ENCODE measurements at places on chromosomes 4 and X.

GRCh38 chrX:107562482-107562881, 65.8 kb upstream of the PRPS1 start:
- no peak for DNase-seq

- no peak for DNase-seq
These were observed 6.3 kb downstream of the PRRG3 start for GRCh38 chrX:151701531-151701930.

GRCh38 chrX:96432647-96433046, 252.0 kb upstream of the DIAPH2 start:
- DNase-seq, result no peak

GRCh38 chr4:111982089-111982488, 163.2 kb upstream of the FAM241A start:
- no peak for DNase-seq

- DNase-seq, result no peak
These were observed 67.8 kb upstream of the ATP6AP2 start for GRCh38 chrX:40513012-40513411.

- DNase-seq, result no peak
These were observed 290.3 kb downstream of the GALNTL6 start for GRCh38 chr4:172103456-172103855.

- no peak for DNase-seq
These were observed 1575.8 kb downstream of the STIM2 start for GRCh38 chr4:28436191-28437080.

DNA sequence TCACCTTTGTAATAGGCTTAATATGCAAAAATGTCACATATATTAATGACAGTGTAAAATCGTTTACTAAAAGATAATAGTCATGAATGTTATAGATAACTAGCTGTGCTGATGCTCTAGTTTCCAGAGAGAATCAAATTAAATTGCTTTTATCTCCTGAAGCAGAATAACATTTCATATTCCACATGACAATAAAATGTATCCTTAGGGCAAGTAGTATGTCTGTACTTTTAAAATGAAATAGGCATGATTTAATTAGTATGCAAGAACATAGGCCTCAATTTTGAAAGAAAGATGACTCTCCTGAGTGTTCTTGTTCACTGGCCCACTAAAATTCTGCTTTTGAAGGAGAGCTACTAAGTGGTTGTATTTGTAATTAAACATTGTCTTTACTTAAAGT, 1027.0 kb downstream of the ARAP2 start:
- DNase-seq, result no peak

GRCh38 chrX:63930140-63930539, 145.1 kb upstream of the ARHGEF9 start:
- DNase-seq, result no peak

GRCh38 chr4:182538031-182538430, 294.8 kb downstream of the TENM3 start:
- DNase-seq, result no peak

GRCh38 chrX:152072236-152072635, 66.1 kb downstream of the MAGEA10 start:
- DNase-seq, result no peak

GRCh38 chr4:69830560-69831269, 29.2 kb downstream of the SULT1E1 start:
- DNase-seq, result no peak

- DNase-seq, result no peak
These were observed 123.7 kb downstream of the AFF1 start for GRCh38 chr4:87058356-87059073.

DNA sequence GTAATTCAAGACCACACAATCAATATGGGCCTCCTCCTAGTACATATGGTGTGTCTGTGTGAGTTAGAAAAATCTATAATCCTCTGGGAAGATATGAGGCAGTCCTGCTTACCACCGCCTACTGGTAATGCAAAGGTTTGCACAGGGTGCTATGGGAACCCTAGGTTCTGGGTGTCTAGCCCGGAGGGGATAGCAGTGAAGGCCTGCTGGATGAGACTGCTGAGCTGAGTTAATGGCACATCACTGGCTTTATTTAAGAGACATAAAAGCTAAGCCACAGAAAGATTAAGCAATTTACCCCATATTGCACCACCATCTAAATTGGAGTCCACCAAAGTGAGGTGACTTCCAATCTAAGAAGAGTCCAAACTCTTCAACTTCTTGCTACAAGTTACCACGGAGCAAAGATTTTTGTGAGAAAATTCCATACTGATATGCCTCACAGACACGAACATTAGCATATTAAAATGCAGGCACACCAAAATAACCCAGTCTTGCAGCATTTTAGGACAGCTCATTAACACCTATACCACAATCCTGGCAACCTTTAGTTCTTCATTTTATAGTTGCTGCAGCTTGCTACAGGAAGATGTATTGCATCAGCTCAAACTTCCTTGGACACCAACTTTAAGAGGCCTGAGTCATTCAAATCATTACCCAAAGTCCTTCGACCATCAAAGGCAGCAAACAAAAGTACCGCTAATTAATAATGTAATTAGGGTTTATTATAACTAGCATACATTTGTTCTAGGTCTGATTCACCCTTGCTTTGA, 13.7 kb downstream of the DGKK start:
- no peak for DNase-seq

GRCh38 chr4:158129694-158130093, 43.1 kb downstream of the GASK1B start:
- no peak for DNase-seq

DNA sequence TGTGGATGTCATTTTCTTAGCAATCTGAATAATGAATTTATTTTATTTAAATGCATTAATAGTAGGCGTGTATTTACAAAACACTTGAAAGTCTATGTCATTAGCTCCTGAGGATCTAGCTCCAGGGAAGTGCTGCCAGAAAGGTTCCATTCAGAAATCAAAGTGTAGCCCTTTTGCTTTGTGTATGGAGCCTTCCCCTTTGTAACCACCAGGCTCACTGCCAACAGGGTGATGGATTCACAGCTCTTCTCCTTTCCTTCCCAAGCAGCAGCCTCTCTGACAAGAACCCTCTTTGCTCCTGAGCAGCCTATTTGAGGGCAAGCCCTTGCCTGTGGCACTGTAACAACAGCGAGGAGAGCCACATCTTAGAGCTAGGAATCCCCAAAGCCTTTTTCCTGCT, 286.0 kb upstream of the RASGEF1B start:
- DNase-seq, result no peak

DNA sequence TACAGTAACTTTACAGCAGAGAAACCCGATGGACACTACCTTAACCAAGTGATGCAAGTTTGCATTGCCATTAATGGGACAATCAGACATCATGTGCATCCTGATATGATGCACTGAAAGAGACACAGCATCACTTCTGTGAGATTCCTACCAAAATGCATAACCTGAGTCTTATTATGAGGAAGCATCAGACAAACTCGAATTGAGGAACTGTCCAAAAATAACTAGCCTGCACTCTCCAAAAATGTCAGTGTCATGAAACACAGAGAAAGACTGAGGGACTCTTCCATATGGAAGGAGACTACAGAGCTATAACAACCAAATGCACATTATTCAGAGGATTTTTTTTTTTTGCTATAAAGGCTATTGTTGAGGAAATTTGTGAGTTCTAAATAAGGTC, 66.6 kb upstream of the IQSEC2 start:
- no peak for DNase-seq

DNA sequence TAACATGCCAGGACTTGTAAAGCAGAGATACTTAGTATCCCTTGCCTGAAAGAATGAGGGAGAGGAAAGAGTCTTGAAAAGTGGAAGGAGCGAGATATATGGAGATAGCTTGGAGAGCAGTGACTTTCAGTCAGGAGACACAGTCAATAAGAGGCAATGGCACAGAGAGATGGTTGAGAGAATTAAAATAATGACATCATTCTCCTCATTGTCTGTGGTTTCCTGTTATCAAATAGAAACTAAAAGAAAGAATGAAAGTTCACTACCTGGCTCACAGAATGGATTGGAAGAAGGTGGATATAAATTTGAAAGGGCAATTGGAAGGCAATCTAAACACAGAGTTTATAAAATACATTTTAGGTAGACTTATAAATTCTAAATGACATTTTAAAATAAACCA, 760.2 kb upstream of the AADAT start:
- no peak for DNase-seq

DNA sequence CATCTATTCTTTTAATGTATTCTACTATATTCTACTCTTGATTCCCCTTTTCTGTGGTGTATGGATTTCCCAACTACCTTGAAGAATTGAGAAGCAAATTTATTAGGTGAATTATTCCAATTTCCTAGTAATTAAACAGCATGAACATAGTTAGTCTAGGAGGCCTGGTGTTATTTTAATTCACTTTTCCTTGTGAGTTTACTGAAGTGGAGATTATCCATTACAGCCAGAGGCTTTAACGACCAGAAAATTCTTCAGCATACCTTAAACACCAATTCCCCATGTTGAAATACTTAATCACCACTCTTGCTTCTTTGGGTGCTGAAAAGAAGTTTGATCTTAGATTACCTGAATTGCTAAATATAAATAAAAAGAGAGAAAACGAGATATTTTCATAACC, 29.4 kb downstream of the FAT4 start:
- DNase-seq, result no peak

DNA sequence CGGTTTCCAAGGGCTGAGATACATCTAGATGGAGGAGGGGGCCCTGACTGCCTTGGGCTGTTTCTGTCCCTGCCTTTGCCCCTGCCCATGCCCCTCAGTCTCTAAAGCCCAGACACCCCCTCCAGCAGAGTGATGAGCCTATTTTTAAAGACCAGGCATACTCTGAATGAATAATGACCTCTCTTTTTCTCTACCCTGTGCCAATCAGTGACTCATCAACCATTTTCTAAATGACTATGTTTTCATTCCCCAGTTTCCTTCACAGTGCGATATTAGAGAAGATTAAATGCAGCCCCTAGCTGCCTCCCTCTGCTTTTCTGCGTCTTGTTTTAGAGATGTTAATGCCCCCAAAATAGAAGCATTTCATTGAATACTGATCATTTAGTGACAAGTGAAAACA, 15.5 kb upstream of the NHS start:
- no peak for DNase-seq

DNA sequence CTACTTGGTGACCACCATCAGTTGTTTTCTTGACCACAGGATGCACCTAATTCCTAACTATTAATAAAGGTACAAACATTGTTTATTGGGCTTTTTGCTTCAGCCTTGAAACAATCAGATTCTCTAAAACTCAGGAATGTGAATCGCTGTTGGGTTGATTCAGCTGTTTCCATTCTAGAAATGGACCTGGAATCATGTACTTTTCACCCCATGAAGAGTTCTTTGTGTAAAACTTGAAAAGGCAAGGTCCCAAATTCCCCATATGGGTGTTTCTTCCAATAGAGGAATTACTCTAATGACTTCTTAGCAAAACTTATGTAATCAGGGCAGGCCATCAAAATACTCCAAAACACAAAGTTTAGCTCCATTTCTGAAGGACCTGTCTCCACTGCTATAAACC, 7.4 kb downstream of the AFAP1 start:
- DNase-seq, result no peak

GRCh38 chr4:2882341-2882740, 38.7 kb downstream of the ADD1 start:
- no peak for DNase-seq

- no peak for DNase-seq
These were observed at the start of gene NUDT11 for GRCh38 chrX:51496501-51497291. Gene NUDT11, minus strand, starts transcription at chrX:51496592. Its CDS starts 148 bp downstream, at chrX:51496444.

DNA sequence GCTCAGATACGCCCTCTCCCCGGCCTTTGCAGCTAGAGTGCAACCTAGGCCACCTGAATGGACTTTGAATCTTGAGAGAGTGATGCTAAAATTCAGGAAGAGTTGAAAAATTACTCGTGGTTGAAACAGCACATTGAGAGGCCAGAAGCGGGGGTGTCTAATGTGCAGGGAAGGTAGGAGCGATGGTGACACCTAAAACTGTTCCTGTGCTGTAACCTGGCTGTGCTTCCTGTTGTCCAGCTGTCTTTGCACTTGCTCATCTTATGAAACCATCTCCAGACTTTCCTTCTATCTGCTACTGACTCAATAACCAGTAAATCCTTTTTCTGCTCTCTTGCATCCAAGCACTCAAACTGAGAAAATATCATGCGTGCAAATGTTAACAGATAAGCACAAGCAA, 106.4 kb upstream of the RPS6KA3 start:
- DNase-seq, result no peak

DNA sequence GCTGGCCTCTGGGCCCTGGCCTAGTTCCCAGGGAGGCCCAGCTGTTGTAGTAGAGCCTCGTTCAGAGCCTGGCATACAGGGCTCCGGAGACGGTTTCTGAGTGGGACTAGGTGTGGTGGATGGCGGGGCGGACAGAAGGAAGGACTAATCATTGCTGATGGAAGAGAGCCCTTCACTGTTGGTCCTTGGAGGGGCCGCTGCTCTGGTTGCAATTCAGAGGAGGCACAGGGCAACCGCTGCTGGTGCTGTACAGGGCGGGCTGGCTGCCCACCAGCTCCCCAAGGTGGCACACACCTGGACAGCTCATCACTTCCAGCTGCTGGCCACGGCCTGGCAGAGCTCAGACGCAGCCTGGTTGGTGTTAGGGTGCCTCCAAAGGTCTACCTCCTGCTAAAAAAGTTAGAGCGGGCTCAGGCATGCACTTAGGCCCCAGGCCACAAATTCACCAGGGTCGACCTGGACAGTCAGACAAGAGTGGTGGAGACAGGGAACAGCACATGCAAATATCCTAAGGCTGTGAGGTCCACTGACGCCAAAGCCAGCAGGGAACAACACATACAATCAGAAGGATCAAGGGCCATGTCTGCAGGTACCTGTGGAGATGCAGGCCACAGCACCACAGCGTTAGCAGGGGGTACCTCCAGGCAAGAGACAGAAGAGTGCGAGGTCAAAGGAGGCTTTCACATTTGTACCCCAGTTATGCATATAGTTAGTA, 7.5 kb upstream of the RNF4 start:
- DNase-seq, result no peak

DNA sequence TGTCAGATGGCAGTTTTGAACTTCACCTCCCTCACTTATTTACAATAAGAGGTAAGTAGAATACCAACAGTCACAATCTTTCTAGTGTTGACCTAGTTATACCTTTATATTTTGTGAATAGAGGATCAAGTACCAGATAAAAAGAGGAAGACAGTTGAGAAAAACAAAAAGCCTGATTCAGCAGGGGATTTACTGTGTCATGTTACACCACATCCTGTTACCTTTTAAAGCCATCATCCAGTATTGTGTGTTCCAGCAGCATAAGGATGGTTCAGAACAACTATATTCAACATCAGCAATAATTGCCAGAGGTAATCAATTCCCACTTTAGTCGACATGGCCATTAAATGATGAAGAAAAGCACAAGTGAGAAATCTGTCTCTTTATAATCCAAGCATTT, 21.3 kb upstream of the CXCL6 start:
- no peak for DNase-seq

GRCh38 chr4:150265806-150266205, 187.6 kb downstream of the DCLK2 start:
- DNase-seq, result no peak

Data from DMS 273 treated with DMSO at 0.1 percent for 48 hours (cell line).